ENCODE measurements at places on chromosomes 16 and 17.

- DNase-seq = no peak
Measured at GRCh38 chr16:7503666-7504065, 171.0 kb downstream of the RBFOX1 start.

DNA sequence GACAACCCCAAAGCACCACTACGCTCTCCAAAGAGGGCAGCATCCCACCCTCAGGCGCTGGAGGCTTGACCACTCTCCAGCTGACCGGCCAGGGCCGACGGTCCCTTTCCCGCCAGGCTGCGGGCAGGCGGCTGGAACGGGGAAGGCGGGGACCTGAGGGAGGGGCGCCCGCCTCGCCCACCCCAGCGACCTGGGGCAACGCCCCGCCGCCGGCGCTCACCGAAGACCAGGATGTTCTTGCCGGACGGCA is 431 bp downstream of the DYNC1LI2 start:
- no peak for DNase-seq

GRCh38 chr17:27817731-27818130 is 17.4 kb upstream of the NOS2 start:
- DNase-seq = peak; percentile 6

GRCh38 chr17:47650525-47651522 is 1.1 kb downstream of the KPNB1 start:
- DNase-seq = peak; percentile 81

GRCh38 chr17:78369791-78370381 is 8.6 kb upstream of the PGS1 start:
- DNase-seq = no peak

DNA sequence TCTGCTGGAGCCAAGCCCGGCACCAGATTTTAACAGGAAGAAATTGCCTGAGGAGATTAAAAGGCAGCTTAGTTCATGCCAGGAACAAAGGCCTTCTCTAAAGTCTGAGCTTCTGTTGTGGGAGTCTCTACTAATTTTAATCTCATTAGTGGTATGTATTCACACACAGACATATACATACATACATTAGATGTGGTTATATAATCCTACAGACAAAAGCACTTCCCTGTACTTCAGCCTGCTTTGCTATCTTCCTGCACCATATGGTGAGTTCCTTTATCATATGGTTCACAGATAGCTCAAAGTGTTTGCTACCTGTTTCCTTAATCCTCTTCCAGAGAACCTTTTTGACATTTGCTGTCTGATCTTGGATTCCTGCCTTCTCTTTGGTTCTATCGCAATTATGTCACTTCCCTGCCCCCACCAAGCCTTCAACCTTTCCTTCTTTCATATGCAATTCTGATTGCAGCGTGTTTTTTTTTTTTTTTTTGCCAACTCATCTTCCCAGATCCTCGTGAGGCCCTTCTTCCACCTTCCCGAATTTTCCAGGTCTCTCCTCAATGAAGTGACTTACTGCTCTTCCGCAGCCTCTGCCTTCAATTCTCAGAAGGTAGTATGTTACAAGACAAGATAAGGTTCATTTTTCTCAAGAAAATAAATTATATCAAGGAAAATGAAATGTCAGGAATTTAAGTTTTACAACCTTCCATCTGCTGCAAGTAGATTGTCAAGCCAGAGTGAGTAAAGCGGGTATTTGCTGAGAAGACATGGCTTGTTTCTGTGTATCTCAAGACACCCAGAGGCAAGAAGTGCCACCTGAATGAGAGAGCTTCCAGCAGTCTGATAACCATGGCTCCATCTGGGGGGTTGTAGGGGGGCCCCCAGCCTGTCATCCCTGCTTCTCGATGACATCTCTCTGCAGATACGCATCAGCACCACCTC is 120.2 kb upstream of the CACNG3 start:
- no peak for DNase-seq

DNA sequence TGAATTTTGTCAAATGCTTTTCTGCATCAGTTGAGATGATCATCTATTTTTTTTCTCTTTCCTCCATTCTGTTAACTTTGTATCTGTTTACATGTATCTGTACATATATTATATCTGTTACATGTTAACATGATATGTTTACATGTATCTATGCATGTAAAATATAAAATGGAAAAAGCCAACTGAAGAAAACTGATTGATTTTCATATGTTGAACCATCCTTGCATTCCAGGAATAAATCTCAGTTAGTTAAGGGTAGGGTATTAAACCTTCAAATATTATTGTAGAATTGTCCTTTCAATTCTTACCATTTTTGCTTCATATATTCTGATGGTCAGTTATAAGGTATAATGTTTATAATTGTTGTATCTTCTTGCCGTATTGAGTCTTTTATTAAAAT is 336.1 kb downstream of the ZFHX3 start:
- peak; percentile 4 for DNase-seq

GRCh38 chr17:55728833-55729232 is 6.2 kb upstream of the TMEM100 start:
- DNase-seq = no peak

DNA sequence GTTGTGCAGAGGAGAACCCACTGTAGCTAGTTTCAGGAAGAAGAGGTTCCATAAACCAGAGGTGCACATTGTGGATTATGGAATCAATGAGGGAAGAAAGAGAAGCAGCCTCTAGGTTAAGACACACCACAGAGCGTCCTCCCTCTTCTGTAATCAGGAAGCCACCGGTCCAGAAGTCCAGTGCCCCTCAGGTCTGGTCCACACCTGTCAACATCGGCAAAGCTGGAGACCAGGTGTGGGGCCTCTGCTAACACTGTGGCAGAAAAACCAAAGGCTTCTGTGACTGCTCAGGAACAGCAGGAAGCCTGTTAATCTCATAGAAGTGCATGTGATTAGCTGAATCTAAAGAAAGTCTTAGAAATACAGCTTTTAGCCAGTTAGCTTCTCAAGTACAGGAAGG is 23.3 kb downstream of the LIMD2 start:
- no peak for DNase-seq

DNA sequence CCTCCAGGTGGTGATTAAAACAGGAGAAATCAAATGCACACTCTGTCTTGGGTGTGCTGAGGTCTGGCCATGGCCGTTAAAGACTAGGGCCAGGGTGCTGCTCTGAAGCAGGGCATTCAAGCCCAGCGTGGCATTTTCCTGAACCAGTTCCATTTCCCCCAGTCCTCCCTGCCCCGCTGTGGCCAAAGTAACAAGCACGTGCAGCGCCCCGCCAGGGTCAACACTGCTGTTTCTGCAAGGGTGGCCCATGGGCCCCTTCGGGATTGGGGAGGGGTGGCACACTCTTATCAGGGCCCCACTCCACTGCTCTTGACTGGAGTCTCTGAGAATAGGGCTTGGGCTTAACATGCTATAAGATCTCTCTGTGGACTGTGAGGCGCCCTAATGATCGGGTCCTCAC is 72.9 kb downstream of the IL21R start:
- DNase-seq = no peak

DNA sequence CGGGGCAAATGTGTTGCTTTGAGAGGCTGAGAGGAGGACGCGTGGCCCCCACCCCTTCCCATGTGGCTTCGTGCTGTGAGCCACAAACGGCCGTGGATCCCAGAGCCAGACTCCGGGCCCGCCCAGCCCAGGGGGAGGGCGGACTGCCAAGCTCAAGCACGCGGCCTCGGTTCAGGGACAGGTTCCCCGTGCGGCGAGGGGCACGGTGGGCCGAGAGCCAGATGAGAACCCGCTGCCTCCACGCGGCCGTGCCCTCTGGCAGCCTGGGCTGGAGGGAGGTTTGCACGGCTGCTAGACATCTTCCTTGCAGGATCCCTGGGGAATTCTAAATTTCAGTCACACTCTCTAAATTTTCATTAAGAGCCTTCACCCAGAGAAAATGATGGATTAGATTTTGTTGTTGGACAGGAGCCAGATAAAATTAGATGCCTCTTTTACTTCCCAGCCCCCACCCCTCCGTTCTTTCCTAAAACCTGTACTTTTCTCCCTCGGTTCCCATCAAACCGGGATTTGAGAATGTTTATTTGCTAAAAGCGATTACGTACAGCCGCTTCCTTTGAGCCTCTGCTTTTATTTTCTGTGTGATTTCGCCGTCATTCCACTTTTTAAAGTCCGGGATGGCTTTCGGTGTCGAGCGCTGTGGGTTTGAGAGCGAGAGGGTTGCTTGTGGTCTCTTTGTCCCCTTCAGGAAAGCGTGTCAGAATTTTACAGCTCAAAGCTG is 25.0 kb upstream of the GNG13 start:
- DNase-seq = no peak

GRCh38 chr17:70078549-70078948 is 3.5 kb downstream of the KCNJ16 start:
- DNase-seq = peak; percentile 66

DNA sequence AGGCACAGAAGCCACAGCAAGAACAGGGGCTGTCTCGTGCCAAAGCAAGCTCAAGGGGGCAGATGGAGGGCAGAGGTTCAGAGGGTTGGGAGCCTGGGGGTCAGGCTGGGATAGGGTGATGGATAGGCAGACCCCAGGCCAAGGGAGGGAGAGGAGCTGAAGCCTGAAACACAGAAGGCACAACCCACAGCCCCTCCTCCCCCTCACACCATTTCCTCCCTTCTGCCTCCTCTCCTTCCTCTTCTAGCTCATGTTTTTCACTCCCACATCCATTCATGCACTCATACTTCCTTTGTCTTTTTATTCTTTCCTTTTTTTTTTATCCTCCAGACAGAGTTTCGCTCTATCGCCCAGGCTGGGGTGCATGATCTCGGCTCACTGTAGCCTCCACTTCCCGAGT is 61.1 kb downstream of the SOCS1 start:
- no peak for DNase-seq

DNA sequence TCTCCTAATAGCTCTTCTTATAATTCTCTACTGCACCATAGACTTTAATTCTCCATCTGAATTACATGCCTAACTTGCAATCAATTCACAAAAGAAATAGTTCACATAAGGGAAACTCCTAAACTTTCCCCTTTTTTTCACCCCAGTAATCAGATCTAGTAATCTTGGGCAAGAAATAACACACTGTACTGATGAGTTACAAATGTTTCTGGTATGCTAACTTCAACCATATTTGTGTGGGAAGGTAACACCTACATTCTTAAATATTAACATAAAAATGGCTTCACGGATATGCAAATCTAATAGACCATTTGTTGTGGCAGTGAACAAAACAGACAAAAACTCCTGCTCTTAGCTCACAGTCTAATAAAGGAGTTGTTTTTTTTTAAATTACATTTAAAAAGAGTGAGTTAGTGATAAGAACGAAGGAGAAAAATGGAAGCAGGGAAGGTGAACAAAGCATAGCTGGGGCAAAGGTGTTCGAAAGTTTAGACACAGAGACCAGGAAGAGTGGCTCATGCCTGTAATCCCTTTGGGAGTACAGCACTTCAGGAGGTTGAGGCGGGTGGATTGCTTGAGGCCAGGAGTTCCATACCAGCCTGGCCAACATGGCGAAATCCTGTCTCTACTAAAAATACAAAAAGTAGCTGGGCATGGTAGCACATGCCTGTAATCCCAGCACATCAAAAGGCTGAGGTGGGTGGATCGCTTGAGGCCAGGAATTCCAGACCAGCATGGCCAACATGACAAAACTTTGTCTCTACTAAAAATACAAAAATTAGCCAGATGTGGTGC is 34.8 kb downstream of the CMTM3 start:
- peak; percentile 81 for DNase-seq

- no peak for DNase-seq
Measured at GRCh38 chr17:36728030-36728991, 126.9 kb downstream of the MRM1 start.

DNA sequence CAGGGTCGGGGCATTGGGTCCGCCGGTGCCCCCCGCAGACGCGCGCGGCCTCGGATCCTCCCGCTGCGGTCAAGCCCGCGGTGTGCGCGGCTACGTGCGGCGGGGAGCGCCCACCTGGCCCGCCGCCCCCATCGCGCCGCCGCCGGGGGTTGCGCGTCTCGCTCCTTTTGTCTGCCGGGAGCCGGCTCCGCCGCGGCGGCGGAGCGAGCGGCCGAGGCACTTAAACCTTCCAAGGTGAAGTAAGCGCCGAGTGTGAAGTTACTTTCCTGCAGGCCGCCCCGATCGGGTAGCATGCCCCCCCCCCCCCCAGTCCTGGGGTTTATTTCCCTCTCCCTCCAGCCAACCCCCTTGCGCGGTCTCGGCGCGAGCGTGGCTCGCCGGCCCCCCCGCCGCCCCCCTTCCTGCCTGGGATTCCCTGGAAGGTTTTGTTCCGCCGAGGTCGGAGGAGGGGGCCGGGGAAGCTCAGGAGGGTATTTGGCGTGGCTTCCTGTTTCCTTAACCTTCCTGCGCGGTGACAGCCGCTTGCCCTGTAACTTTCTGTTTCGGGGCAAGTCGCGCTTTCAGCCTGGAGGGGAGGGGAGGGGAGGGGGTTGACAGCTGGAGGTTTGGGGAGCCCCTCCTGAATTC is 56.6 kb upstream of the GSE1 start:
- DNase-seq = no peak

DNA sequence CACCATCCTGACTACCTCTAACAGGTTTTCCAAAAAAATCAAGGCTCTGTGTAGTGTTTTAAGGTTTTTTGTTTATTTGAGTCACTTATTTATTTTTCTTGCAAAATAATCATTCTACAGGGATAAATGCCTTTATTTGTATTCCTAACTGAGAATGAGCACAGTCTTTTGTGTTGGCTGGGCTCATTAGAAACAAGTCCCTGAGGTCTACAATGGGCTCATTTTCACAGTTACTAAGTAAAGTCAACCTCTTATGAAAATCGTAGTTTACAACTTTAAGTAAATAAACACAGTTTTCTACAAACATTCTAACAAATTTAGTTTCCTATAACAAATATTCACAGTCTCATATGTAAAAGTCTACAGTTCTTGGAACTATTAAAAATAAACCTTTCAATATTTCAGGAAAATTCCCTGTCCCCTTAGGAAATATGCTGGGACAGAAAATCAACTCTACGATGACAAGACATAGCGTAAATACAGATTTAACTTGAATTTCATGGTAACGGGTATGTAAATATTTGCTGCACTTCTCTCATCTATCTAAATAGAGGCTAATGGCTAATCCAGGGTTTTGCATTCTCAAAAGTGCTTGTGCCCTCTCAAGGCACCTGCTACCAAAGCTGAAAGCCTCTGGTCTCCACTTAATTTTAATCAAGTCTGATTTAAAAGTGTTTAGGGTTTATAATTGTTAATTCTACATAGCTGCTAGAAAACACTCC is 31.5 kb upstream of the CDH5 start:
- no peak for DNase-seq

DNA sequence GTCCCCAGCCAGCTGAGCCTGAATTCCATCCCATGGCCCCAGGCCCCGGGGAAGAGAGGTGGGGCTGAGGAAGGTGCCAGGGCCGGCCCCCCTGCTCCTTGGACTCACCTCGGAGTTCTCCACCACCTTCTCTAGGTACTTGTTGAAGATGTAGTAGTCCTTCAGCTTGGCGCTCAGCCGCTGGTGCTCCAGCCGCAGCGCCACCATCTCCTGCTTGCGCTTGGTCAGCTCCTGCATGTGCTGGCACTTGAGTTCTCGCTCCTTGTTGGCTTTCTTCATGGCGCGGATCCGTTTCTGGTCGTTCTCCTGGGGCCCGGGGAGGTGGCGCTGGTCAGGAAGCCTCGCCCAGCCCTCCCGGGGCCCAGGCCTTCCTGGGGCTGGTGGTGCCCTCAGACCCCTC is 3.3 kb downstream of the CCDC42 start:
- DNase-seq = no peak

DNA sequence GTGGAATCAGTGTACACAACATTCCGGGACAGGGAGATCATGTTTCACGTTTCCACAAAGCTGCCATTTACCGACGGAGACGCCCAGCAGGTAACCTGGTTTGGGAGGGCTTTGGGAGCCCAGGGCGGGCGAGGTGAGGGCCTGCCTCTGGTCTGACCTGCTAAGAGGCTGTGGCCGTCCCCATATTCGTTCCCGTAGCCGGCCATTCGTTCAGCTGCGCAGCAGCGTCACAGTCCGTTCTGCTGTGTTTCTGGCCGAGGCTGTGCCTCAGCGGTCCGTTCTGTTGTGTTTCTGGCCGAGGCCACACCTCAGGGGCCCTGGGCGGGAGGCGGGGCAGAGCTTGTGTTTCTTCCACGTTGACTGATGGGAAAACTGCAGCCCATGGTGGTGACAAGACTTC is 68.0 kb downstream of the OR1D5 start:
- DNase-seq = no peak

Data from renal cortical epithelial cell (primary cell).